ENCODE measurements at places on chromosomes 5 and 9.

GRCh38 chr9:84705128-84705527 lies 35.6 kb downstream of the NTRK2 start:
- DNase-seq, result no peak

- no peak for DNase-seq
These were observed 25.6 kb upstream of the TRIM14 start for GRCh38 chr9:98144631-98145030.

GRCh38 chr9:994005-994404 lies 17.6 kb downstream of the DMRT3 start:
- DNase-seq, result no peak

DNA sequence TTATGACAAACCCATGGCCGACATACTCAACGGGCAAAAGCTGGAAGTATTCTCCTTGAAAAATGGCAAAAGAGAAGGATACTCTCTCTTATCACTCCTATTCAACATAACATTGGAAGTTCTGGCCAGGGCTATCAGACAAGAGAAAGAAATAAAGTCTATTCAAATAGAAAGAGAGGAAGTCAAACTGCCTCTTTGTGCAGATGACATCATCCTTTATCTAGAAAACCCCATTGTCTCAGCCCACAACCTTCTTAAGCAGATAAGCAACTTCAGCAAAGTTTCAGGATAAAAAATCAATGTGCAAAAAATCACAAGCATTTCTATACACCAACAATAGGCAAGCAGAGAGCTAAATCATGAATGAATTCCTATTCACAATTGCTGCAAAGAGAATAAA lies 1799.9 kb upstream of the ACO1 start:
- DNase-seq, result no peak

DNA sequence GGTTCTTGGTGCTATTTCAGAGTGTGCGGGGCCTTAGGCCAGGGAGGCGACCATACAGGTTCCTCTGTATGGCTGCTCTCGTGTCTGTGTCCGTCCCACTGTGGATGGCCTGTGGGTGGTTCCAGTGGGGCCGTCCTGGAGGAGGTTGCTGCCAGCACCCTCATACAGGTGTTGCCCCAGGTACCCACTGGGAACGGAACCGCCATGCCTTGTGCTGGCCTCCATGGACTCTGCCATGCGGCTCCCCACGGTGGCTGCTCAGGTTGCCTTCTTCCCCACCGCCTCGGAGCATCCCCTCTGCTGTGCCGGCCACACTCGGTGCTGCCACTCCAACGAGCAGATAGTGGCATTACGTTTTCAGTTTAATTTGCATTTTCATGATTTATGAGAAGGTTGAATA lies 129.3 kb upstream of the CACNA1B start:
- DNase-seq, result no peak

- DNase-seq, result no peak
These were observed 56.7 kb downstream of the DAPK1 start for GRCh38 chr9:87554171-87554910.

- no peak for DNase-seq
These were observed 299.4 kb upstream of the IRX2 start for GRCh38 chr5:3050863-3051262.

DNA sequence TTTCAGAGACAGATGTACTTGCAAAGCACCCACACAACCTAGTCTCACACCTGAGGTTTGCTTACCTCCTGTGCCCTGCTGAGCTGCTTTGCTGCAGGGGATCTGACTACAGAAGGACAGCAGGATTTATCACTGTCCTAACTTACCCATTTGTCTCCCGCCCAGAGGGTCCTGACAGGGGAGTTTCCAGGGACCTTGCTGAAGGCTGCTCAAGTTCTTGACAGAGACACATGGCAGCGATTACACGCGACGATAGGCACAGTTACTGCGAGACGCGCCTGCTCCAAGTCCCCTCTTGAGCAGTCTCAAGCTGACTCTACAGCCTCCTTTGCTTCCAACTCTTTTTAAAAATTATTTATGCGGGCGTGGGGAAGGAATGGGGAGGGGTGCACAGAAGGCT lies 24.6 kb upstream of the GALNT10 start:
- no peak for DNase-seq

GRCh38 chr9:32360983-32361673 lies 23.3 kb upstream of the ACO1 start:
- DNase-seq, result no peak

- DNase-seq, result no peak
These were observed 30.3 kb downstream of the LHFPL2 start for GRCh38 chr5:78618303-78618702.

DNA sequence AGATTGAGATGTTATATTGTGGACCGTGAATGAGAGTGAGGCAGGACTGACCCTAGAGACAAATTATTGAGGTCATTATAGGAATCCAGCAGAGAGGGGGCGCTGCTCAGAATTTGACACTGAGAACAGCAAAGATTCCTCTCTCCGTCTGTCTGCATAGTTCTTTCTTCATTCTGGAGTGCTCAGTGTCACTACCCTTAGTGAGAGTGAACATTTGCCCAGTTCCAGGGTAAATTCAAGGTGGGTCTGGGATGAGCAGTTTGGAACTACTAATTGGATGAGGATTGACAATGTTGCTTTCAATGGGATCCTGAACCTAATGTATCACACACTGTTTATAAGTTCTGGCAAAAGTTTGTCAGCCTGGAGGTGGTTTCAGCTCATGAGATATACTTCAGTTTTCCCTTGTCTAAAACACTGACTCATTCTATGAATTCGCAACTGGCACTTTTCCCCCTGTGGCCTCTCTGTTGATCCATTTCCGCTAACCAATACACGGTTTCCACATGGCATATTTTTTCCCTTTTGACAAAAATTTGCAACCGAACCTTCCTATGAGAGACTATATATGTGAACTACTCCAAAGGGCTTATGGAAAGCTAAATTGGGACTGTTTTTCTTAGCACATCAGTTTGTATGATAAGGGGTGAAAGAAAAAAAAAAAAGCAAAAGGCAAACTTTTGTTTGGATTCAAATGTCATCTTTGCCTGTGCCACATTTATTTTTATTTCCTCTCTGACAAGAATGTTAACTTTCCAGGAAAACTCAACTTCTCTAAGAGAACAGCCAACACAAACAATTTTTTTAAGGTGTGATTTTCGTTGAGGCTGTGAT lies 1240.7 kb upstream of the WWC1 start:
- no peak for DNase-seq

- DNase-seq, result no peak
These were observed 696.5 kb downstream of the NR2F1-AS1 start for GRCh38 chr5:92884469-92884868.

DNA sequence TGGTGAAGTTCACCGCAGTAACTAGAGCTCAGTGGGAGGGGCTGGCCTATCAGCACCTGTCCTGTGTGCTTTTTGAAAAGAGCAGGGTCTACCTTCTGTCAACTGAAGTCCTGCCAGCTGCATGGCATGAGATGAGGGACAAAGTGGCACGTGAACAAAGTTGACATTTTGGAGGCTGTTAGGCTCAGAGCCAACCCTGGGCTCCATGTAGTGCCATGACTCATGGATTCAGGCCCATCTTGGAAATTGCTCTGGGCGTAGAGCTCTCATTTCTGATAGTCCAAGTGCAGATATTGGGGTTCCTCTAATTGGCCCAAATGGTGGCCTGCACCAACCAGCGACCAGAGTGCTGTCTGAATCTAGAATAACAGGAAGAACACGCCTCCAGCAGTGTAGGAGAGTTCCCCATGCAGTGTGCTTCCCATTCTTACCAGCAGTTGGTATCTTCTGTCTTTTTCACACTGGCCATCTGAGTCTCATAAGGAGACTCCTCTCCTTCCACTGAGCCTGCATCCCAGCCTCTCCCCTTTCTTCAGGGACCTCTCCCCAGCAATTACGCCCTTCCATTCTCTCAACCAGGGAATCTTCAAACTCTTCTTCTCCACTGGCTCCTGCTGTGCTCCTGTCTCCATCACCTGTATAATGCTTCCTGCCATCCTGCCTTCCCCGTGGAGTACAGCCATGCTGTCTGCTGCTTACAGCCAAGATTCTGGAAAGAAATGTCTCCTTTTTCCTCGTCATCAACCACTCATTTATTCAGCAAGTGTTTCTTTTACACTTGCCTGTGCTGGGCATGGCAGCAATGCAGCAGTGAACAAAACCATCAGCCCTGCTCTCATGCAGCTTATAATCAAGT lies 30.4 kb downstream of the IRF1 start:
- no peak for DNase-seq

GRCh38 chr5:14416621-14417275 lies 164.8 kb upstream of the OTULINL start:
- DNase-seq, result no peak

DNA sequence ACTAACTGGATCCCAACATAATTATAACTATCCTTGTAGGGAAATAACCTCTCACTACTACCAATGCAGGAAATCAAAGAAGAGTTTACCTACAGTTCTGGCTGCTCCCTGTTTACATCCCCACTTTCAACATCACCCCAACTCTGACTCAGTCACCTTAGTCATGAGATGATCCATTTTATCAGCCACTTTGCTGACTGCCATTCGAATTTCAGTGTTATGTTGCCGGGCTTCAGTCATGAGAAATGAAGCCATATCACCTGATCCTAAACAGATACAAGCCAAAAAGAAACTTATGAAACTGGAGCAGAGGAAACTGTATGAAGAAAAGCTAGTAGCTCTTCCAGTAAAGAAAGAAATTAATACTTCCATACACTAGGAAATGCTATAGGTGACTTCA lies 33.7 kb downstream of the SLC31A2 start:
- no peak for DNase-seq

- DNase-seq, result no peak
These were observed 251.7 kb downstream of the PAPPA start for GRCh38 chr9:116405321-116405720.

GRCh38 chr5:66859526-66859925 lies 263.3 kb downstream of the MAST4 start:
- DNase-seq, result no peak

DNA sequence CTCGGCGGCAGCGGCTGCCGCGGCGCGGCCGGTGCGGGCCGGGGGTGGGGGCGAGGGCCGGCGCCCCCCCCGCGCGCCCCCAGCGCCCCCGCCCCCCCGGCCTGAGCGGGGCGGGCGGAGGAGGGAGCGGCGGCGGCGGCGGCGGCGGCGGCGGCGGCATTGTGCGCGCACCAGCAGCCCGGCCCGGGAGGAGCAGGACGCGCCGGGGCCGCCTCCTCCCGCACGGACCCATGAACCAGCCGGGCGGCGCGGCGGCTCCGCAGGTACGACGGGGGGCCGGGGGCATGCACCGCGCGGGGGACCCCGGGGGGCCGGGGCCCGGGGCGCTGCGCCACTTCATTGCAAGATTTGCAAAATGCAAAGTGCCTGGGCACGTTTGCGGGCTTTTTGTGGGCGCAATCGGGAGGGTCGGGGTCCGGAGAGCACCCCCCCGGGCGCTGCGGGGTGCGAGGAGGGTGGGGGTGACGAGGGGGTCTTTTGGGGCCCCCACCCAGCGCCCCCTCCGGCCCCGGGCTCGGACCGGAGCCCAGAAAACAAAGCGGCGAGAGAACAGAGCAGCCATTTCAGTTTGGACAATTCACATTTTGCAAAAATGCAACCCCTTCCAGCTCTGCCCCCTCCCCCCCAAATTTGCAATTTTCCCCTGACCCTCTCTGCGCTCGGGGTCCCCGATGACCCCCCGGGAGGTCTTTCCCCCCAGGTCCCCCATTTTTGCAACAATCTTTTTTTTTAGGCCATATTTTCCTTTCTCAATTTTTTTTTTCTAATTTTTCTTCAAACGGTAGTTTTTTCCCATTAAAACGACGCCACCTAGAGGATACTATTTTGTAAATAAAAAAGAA lies at the start of gene ZNF618:
TSS of gene ZNF618 (plus strand) at position 159 of the 842 bp plus-strand sequence. CDS start at position 231, 72 bp downstream.
- no peak for DNase-seq

GRCh38 chr5:14767735-14768507 lies 103.4 kb downstream of the OTULIN start:
- no peak for DNase-seq
